ENCODE measurements at places on chromosomes 3 and 15.

DNA sequence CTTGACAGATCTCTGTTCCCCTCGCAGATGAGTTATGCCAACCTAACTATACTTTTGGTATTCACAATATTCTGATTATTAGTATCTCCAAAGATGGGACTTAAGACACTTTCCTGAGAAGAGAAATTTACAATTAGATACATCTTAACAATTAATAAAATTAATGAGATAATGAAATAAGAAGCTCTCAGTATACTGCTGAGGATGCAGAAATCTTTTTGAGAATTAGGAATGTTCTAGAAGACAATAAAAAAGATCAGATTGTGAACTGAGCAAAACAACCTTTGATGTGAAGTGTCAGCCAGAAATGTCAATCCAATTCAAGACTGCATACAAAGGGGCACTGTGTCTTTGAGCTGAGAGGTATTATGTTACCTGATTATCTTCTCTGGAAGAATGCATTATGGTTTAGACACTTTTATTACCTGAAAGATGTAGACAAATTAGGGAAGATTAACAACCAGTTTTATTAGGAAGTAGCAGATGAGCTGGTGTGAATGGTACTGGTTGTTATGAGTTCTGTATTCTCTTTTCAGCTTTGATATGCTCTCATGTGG is 262.9 kb downstream of the TIGIT start:
- no peak for DNase-seq

DNA sequence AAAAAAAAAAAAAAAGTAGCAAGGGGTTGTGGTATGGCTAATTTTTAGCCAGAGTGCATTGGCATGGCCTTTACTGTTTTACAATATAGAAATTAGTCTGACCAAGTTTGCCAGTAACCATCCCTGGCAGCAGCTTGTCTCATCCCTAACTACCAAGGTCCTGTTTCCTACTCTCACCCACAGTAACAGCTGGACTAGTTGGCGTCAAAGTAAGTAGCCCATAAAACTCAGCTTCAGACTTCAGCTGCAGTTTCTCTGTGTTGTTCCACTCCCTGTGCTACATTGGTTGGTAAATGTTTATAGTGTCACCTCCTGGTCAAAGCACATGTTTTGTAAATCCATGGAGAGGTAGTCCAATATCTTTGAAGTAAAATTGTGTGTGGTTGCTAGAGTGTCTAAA is 691.3 kb downstream of the ZPLD1 start:
- DNase-seq = no peak

DNA sequence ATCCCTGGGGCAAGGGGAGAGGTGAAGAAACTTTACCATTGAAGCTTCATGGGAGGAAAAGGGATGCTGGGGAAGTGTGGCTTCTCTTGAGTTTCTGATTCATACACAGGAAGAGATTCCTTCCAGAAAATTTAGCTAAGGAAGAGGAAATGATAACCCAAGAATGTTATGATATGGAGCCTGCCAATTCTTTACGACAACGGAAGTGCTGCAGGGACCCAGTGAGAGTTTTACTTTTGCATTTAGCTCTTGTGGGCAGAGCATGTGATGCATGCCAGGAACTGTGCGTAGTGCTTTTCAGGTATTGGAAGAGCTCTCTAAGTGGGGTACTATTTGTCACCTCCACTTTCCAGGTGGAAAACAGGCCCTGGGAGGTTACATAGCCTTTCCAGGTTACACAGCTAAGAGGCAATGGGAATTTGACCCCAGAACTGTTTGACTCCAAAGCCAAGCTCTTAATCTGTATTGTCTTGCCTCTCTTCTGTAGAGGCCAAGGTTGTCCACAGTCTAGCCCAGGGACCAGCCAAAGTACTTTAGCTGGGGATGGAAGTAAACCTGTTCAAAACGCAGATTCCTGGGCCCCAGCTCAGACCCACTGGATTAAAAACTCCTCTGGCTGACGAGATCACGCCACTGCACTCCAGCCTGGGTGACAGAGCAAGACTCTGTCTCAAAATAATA is 23.0 kb downstream of the CMTM7 start:
- no peak for DNase-seq

DNA sequence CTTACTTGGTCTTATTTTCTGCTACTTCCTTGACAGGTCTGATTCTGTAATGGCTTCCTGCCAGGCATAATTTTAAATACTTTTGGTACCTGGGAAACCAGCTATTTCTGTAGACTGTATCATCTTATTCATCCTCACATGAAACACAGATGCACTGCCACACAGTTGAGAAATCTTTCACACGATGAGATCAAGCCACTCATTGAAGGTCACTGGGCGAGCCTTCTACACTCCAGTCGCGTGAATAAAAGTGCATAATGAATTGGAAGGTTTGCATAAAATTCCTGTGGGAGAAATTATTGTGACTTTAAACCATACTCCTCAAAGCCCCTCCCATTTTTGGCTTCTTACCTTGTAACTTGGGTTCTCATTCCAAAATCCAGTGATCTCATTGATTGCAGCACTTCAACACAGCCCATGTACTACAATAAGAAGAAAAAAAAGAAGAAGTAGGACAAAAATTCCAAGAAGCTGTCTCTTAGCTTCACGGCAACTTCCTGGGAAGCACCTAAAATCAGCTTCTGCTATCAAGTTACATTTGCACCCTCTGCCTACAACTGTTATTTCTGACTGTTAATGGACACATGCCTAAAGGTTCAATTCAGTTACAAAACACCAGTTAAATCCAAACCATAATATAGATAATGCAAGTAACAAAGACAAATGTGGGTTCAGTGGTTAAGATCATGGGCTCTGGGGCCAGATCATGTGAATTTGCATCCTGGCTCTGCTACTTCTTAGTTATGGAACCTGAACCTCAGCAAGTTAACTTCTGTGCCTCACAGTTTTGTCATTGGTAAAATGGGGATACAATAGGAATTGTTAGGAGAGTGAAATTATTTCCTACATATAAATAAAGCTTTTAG is 39.0 kb downstream of the SHC4 start:
- DNase-seq = no peak

DNA sequence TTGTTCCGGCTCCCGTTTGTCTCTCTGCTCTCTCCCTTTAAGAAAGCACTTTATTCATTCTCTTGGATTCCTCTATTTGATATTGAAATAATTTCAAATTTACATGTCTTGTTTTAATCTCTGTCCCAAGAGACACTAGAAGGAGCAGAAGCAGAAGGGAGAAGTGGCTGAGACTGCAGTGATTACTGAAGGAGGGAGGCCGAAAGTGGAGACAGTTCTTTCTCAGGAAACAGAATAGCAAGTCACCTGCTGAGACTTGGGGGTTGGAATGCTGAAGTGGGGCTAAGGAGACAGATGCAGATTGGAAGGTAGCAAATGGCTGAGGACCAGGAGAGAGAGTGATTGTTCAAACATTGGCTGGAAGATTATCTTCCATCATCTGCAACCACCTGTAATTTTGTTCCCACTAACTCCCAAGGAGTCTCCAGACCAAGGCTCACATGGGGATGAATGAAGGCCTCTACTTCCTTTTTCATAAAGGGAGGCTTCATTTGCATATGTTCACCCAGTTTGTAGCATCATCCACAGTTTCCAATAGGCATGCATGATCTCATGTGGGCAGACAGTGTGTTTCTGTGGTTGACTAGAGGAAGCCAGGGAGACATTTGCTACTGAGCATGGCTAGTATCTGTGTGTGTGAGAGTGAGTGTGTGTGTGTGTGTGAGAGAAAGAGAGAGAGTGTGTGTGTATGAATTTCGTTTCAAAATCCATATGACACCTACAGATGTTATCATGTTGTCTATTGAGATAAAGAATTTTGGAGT is 24.0 kb downstream of the LTF start:
- DNase-seq = no peak

GRCh38 chr15:66164788-66165187 is 88.8 kb downstream of the MEGF11 start:
- no peak for DNase-seq

GRCh38 chr3:66450390-66451022 is 50.3 kb downstream of the LRIG1 start:
- peak; percentile 87 for DNase-seq

DNA sequence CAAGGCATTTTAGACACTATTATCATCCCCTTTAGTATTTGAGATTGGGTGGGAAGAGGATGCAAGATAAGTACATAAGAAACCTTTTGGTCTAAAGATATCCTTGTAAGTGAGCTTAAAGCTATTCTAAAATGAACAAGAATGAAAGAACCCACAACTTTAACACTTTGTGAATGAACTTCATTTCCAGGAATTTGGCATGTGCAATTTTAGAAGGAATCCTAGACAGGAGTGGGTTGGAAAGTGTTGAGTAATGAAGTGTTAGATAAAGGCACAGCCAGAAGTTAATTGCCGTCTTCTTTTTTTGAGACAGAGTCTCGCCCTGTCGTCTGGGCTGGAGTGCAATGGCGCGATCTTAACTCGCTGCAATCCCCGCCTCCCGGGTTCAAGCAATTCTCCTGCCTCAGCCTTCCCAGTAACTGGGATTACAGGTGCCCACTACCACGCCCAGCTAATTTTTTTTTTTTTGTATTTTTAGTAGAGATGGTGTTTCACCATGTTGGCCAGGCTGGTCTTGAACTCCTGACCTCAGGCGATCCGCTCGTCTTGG is 13.2 kb upstream of the TEX9 start:
- no peak for DNase-seq

GRCh38 chr3:170423001-170423615 is 4.4 kb downstream of the CLDN11 start:
- no peak for DNase-seq

DNA sequence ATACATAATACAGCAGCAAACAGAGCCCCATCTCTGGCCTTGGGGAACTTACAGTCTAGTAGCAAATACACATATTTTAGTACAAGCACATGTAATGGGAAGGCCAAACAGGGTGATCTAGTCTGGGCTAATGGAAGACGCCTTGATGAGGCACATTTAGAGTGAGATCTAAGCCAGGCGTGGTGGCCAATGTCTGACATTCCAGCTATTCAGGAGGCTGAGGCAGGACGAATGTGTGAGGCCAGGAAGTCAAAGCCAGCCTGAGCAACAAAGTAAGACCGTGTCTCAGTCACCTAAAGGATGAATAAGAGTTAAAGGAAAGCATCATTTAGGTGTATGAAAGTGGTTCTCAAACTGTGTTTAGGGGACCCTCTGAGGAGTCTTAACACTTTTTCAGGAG is 291.9 kb downstream of the MAGI1 start:
- DNase-seq = no peak

DNA sequence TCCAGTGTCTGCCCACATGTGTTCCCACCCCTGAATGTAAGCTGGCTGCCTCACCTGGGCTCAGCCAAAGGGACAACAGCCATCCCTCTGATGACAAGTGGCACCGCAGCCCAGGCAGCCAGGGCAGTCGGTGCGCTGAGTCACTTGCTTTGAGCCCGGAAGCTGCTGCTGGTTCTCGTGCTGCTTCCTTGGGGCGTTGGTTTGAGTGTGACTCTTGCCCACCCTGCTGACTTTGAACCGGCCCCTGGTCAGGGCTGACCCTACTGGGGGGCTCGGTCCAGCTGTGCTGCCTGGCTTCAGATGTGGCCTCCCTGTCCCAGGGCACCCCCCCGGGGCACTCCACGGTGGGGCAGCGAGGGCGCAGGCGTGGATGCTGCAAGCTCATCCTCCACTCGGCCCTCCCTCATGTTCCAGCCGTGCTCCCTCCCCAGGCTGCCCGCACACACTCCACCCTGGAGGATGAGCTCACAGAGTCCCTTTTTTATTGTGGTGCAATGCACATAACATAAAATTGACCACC is 62.1 kb downstream of the EFCAB12 start:
- no peak for DNase-seq

All from heart right ventricle (tissue), 16 donors.